Natural killer cell treated with Interleukin-12 subunit alpha and Interleukin-12 subunit beta and Interleukin-15 and Interleukin-18, amount 100 ng/mL, for 72 hours (primary cell): ENCODE measurements at places on chromosomes 3 and 15.

DNA sequence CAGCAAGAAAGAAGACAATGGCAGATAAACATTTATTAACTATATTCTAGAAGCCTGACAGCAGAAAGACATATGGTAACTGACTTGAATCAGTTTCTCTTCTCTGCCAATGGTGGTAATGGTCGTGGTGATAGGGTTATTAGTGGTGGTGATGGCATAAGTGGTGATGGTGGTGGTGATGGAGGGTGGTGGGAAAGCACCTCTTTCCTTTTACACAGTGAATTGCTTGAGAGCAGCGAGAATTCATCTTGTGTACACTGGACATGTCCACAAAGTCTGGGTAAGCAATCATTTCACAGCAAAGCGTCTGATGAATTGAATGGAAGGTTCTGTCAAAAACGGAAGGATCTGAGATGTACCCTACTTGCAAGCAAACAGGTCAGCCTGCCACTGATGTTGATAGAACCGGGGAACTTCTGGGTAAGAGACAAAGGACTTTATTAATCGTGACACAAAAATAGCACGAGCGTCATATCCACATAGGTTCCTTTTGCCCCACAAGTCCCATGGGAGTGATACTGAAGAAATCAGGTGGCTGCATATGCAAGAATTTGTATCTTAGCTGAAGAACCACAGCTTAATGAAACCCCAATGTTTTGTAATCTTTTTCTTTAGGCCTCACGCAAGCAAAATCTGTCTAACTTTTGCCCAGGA is 23.5 kb upstream of the TBC1D5 start:
- DNase-seq, result no peak

DNA sequence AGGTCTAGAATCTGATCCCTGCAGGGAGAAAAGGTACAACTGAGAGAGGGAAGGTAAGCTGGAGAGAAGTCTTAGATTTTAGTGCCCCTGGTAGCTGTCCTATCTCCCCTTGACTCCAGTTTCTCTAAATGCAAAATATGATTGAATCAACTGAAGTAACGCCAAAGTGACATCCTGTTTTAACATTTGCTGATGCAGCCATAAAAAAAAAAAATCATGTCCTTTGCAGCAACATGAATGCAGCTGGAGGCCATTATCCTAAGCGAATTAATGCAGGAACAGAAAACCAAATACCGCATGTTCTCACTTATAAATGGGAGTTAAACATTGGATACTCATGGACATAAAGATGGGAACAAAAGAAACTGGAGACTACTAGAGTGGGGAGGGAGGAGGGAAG is 42.4 kb upstream of the LCTL start:
- DNase-seq, result no peak

DNA sequence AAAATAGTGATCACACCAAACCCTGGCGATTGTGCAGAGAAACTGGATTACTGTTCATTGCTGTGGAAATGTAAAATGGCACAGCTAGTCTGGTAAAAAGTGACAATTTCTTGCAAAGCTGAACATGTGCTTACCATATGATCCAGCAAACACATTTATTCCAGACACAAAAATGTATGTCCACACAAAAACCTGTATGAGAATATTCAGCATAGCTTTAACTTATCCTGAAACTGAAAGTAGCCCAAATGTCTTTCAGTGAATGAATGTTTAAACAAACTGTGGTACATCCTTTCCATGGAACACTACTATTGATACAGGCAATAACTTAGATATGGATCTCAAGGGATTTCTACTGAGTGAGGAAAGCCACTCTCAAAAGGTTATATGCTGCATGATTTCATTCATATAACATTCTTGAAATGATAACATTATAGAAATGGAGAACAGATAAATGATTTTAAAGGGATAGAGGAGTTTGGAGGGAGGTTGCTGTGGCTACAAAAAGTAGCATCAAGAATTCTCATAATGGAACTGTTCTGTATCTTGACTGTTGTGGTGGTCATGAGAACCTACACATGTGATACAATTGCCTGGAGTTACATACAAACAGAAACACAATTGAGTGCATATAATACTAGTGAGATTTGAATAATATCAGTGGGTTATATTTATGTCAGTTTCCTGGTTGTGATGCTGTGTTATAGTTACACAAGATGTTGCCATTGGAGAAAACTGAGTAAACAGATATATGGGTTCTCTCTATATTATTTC is 70.7 kb upstream of the DPH6 start:
- no peak for DNase-seq

- DNase-seq, result no peak
Observed at GRCh38 chr15:88121968-88122530, 134.5 kb downstream of the NTRK3 start.

- no peak for DNase-seq
Observed at GRCh38 chr15:65101411-65101890, 13.5 kb downstream of the UBAP1L start.

- DNase-seq, result no peak
Observed at GRCh38 chr3:3081381-3082233, 28.6 kb downstream of the IL5RA start.

GRCh38 chr3:47019201-47019600 is 39.7 kb downstream of the NBEAL2 start:
- DNase-seq, result no peak

- no peak for DNase-seq
Observed at GRCh38 chr15:92392462-92392861, 1.2 kb upstream of the ST8SIA2 start.

GRCh38 chr3:10770547-10770946 is 45.5 kb upstream of the SLC6A11 start:
- no peak for DNase-seq

DNA sequence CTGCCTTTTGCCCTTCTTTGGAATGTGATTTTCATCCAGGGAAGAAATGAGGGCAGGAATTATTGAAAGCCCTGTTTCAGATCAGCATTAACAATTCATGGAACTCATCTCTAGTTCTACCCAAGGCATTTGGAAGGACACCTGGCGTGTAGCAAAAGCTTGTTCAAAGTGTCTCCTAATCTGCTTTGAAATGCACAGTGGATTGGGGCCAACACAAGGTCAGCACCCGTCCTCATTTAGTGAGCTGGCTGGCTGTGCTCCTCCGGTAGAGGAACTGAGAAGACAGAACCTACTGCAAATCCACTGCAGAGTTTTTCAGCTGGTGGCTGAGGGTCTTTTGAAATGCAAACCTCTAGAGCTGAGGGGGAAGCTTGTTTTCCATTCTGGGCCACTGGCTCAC is 141.6 kb upstream of the STT3B start:
- DNase-seq, result no peak

DNA sequence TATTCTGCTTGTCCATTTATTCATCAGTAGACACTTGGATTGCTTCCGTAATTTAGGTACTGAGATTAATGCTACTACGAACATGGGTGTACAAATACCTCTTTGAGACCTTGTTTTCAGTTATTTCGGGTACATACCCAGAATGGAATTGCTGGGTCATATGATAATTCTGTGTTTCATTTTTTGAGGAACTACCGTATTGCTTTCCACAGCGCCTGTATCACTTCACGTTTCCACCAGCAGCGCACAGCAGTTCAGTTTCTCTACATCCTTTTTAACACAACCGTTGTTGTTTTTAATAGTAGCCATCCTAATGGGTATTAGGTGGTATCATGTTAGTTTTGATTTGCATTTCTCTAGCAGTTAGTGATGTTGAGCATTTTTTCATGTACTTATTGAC is 9.5 kb downstream of the PAK2 start:
- no peak for DNase-seq

- no peak for DNase-seq
Observed at GRCh38 chr3:196843435-196844110, 24.1 kb upstream of the SENP5 start.

DNA sequence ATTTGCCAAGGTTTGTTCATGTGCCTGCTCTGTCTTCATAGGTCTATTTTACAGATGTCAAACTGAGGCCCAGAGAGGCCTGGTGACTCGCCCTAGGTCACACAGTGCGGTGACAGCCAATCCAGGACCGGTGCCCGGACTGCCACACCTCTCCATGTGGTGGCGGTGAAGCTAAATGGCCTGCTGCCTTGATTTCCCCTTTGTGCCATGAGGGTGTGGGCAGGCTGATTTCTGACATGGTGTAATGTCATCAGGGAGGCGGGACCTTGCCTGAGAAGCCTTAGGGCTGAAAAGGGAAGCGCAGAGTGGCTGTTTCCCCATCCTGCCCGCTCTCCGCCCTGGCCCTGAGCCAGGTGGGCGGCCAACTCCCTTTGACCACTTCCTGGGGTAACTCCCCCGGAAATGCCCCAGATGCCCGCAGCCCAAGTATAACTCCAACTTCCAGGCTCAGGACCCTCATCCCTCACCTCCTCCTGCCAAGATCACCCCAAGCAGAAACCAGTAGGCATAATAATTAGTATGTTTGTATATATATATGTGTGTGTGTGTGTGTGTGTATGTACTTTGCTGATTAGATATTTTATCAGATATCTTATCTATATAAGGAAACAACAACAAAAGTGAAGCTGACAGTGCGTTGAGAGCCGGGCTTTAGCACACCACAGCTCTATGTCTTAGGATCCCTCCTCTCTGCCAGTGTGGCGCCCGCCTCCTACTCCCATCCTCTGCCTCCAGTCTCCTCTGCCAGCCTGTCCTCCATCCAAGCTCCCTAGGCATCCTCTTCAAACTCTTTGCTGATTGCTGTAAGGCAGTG is 63.9 kb downstream of the IQSEC1 start:
- peak; percentile 87 for DNase-seq

- no peak for DNase-seq
Observed at GRCh38 chr3:185958626-185959025, 20.8 kb upstream of the TRA2B start.

DNA sequence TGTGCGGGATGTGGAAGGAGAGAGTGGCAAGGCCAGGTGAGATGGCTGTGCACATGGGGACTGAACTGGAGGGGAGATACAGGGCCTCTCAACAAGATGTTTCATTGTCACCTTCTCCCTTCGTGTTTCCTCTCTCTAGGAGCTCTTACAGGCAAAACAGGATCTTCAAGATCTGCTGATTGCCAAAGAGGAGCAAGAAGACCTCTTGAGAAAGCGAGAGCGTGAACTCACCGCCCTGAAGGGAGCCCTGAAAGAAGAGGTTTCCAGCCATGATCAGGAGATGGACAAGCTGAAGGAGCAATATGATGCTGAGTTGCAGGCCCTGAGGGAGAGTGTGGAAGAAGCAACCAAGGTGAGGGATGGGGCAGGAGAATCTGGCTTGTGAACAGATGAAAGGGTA is 85.2 kb downstream of the CGNL1 start:
- DNase-seq, result no peak

DNA sequence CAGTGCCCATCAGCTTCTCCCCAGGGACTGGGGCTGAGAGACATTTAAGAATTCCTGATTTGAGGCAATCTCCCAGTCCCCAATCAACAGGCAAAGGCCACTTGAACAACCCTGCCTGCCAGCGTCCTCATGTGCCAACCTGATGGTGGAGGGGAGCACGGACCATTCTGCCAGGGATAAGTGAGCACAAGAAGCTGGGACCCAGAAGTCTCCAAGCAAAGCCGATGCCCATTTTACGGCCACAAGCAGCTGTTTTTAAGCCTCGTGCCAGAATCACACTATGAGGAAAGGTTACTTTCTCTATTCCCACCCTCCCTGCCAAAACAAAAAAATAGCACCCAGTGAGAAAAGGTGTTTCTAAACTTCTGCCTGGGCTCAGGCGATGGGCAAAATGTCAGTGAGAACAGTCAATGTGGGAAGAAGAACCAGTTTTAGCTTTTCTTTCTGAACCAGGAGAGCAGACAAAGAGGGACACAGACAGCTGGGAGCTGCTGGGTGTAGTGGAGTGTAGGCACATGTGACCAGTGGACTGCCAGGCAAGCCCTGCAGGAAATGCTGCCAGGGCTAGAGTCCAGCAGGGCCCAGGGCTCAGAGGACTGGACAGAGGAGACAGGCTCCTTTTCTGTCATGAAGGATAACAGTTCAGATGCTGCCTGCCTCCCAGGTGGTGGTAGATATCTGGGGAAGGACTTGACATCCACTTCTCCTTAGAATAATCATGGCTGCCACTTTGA is 57.7 kb downstream of the ATP2B2 start:
- no peak for DNase-seq

DNA sequence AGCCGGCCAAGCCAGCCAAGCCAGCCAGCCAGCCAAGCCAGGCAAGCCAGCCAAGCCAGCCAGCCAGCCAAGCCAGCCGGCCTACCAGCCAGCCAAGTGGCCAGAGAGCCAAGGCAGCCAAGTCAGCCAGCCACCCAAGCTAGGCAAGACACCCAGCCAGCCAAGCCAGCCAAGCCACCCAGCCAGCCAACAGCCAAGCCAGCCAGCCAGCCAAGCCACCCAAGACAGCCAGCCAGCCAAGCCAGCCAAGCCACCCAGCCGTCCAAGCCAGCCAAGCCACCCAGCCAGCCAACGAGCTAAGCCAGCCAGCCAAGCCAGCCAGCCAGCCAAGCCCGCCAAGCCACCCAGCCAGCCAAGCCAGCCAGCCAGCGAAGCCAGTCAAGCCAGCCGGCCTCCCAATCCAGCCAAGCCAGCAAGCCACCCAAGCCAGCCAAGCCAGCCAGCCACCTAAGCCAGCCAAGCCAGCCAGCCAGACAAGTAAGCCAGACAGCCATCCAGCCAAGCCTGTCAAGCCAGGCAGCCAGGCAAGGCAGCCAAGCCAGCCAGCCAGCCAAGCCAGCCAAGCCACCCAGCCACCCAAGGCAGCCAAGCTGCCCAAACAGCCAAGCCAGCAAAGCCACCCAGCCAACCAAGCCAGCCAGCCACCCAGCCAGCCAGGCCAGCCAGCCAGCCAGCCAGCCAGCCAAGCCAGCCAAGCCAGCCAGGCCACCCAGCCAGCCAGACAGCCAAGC is 200.5 kb downstream of the GOLGA6L6 start:
- DNase-seq, result peak; percentile 85

DNA sequence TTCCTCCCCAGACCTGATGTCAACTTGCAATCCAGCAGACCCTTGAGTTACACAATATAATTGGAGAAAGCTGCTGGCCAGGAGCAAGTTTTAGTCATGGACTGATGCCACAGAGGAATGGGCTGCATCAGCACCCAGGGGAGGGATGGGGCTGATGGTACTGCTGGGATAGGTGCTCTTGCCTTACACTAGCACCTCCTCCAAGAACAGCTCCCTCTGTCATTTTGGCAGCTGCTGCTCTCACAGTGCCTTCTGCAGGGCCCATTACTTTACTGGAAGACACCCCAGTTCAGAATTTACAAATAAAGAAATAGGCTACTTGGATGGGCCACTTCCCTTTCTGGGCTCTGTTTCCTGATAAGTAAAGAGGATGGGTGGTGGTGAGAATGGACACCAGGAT is 85.3 kb upstream of the RORA start:
- no peak for DNase-seq

GRCh38 chr15:80736560-80736959 is 41.5 kb downstream of the ABHD17C start:
- no peak for DNase-seq
